Mucosa of gallbladder (tissue), 1 donor: ENCODE measurements at places on chromosomes 3 and 15. TPM values are rescaled to one million over a fixed set of nuclear protein-coding genes. Genes with fewer than 3 reads are reported as not detected.

- DNase-seq, result no peak
Observed at GRCh38 chr3:19346759-19347158, 198.4 kb downstream of the KCNH8 start.

DNA sequence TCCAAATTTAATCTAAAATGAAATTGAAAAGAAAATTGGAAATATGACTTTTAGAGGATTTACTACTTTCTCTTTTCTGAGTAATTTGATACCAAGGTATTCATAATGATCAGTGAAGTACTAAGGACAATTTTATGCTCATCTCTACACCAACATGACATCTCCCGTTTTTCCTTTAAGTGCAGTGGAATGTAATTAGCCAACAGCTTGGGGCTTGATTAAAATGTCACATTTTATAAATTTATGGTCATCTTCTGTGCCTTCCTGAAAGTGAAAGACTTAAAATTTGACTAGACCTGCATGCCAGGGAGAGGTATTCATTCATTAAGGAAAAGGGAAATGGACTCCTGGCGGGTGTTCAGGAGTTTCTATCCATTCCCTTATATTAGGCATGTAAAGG lies 228.2 kb upstream of the CNTN3 start:
- no peak for DNase-seq

GRCh38 chr3:80040067-80040466 lies 272.3 kb upstream of the ROBO1 start:
- no peak for DNase-seq

DNA sequence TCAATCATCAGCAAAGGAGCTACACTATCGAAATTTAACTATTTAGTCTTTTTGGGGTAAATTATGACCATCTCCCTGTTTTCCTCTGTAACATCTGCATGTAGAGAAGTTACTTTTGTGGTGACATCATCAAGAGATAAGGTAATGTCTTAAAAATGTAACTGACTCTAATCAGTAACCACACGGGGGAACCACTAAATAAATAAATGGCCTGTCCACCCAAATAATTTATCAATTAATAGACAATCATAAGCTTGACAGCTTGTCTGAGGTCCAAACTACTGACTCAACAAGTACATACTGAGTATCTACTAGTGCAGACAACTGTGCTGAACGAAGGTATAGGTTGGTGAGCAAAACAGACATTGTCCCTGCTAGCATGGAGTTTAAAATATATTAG lies 219.3 kb downstream of the SLC9A9 start:
- DNase-seq, result no peak

- DNase-seq, result no peak
Observed at GRCh38 chr3:3654916-3655315, 144.3 kb upstream of the LRRN1 start.

Gene PCSK6
- 15.0 TPM for total RNA-seq

Gene SAXO2
- 12.3 TPM for total RNA-seq

Gene NCK1
- 27.6 TPM for total RNA-seq

Gene PP2D1
- total RNA-seq, result not detected

Gene DNASE1L3
- 2.3 TPM for total RNA-seq
